SK-N-SH (cell line): ENCODE measurements at places on chromosomes 6 and 20.

- DNase-seq: no peak
Observed at GRCh38 chr6:118876198-118876597, 17.8 kb upstream of the ASF1A start.

- DNase-seq: no peak
Observed at GRCh38 chr6:138160329-138161087, 1.2 kb upstream of the ARFGEF3 start.

DNA sequence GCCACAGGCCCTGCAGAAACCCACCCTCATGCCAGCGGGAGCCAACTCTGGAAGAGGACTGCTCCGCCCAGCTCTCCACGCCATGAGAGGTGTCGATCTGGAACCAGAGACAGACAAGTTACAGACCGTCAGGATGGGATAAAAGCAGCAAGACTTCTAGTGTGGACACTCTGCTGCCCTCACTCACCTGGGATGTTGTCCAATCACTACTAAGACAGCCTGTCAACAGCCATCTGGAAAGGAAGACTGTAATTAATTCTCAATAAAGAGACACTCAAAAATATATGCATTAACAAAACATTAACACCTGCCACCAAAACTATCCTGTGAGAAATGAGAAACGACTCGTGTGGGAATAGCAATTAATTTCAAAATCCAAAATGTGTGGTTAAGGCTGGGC lies 28.3 kb downstream of the SLC2A4RG start:
- no peak for DNase-seq

DNA sequence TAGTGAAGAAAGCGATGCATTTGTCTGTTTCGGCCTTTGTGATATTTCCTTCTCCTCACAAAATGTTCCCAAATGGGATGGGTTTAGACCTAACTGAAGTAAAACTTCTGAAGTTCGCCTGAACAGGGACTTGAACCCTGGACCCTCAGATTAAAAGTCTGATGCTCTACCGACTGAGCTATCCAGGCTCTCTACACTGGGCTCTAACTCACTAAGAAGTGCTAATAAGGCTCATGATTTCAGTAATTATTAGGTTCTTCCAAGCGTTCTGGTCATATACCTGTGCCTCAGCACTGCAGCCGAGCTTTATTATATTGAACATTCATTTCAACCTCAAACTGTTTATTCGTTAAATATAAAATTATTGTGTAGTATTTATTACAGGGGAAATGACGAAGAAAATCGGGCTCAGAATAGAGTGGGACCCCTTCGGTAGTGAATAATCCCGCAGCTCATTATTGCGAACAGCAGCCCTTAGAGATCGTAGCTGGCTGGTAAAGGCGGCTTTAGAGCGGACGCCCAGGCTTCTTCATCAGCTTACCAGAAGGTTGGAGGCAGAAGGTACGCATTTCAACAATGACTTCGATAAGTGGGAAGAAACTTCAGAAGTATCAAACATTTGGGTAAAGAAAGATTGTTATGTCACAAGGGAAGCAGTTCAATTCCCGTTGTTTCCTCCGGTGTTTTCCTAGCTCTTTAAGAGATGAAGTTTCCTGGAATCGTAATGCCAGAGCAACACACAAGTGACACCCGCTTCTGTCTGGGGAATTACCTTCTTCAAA lies 119.0 kb upstream of the ZNF184 start:
- no peak for DNase-seq

- no peak for DNase-seq
Observed at GRCh38 chr6:96844530-96844929, 7.3 kb upstream of the GPR63 start.

DNA sequence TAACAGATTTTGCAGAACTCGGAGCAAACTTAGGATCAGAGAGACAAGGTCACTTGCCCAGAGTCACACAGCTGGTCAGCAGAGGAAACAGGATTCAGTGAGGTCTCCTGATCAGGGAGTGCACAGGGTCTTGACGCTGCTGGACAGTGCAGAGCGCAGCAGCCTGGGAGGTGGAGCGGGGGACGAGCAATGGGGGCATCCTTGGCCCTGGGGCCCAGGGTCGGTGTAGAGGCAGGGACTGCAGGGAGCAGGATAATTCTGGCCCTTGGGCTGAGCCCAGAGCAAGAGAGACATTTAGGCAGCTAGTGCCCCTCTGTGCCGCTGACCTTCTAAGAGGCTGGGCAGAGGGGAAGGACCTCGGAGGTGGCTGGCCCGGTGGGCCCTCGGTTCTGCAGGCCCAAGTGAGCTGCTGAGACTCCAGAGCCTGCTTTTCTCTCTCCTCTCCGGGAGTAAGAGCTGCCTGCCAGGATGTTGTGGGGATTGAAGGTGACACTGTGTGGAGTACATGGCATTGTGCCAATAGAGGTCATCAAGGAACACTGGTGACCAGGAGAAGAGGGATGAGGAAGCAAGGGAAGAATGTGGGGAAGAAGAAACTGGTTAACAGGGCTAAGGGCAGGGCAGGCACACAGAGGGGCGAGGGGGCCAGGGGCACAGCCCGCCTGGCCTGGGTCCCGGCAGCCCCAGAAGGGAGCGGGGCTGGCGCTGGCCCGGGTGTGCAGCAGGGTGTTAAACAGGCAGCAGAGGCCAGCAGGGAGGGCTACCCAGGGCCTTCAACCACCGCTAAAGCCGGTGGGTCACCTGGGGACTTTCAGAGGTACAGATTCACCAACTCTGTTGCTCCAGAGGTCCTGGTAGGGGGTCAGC lies 122.0 kb downstream of the AGPAT4 start:
- DNase-seq: no peak

- DNase-seq: no peak
Observed at GRCh38 chr20:45223136-45223535, 2.0 kb downstream of the SEMG2 start.

GRCh38 chr6:14092316-14092715 lies 25.3 kb upstream of the CD83 start:
- no peak for DNase-seq

GRCh38 chr20:1946442-1946761 lies 47.5 kb downstream of the PDYN start:
- DNase-seq: no peak

GRCh38 chr6:105474234-105474633 lies 71.4 kb upstream of the PREP start:
- no peak for DNase-seq

DNA sequence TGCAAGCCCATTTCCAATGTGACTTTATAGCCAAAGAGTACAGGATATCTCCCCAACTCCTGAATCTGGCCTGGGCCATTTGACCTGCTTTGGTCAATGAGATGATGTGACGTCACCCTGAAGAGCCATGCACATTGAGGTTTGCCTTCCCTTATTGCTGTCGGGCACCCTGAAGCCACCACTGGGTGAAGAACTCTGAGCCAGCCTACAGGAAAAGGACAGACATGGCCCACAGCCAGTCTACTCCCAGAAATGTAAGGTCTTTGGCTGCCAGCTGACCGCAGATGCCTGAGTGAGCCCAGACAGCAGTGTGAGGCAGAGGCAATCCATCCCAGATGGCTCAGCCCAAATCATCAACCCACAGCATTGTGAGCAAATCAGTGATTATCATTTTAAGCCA lies 3.7 kb upstream of the SYNDIG1 start:
- DNase-seq: no peak
